Activated CD4-positive, alpha-beta T cell treated with anti-CD3 and anti-CD28 coated beads, Interleukin-2, amount 50 U/mL, for 16 hours (primary cell): ENCODE measurements at places on chromosomes 3 and 15.
A peak's percentile ranks its signal among the peaks of the same experiment; 100 is the strongest.

DNA sequence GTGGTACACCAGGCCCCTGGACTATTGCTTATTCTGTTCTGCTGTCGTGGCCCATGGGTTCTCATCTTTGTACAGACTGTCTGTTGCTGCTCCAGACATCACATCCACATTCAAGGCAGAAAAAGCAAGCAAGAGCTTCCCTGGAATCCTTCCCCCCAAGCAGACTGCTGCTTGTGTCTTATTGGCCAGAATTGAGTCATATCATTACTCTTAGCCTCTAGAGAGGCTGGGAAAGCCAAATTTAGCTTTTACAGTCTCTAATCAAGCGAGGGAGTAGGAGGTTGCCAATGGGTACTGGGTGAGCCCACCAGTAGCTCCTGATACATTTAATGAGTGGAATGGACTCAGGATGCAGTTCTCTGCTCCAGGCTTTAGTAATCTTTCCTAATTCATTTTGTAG is 39.4 kb downstream of the RAB6B start:
- no peak for DNase-seq

- no peak for DNase-seq
These were observed 87.0 kb upstream of the NECTIN3 start for GRCh38 chr3:110984456-110985250.

DNA sequence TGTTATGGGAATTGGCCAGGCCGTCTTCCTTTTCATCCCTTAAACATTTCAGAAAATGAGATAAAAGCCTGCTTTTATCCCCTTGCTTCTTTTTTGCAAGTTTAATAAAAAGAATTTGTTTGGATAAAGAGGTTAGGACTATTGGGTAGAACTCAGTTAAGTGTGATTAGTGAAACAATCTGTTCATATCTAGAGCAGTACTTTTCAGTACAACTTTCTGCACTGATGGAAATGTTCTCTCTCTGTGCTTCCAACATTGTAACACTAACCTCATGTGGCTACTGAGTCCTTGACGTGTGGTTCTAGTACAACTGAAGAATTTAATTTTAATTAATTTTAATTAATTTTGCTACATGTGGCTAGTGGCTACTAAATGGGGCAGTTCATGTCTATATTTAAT is 246.9 kb downstream of the UBE2E2 start:
- DNase-seq: no peak

DNA sequence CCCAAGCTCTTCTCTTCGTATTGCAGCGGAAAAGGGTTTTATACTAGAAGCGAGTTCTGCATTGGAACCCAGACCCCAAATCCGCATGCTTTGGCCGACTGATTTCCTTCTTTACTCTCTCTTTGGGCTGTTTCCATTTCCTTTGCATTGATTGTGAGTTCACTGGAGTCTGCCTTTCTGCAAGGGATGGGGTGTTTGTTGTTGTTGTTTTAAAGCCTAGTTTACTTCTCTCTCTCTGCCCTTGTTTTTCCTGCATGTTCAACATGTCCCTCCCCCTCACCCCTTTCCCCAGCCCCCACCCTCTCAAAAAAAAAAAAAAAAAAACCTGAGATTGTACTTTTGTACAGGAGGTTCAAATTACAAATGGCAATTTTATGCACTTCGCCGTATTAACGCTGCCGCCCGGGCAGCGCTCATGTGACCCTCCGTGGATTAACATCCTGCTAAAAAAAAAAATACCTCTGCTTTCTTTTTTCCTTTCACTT is 2.2 kb downstream of the NR2F2 start:
- no peak for DNase-seq

GRCh38 chr3:140545756-140546155 is 132.1 kb upstream of the TRIM42 start:
- DNase-seq: no peak

DNA sequence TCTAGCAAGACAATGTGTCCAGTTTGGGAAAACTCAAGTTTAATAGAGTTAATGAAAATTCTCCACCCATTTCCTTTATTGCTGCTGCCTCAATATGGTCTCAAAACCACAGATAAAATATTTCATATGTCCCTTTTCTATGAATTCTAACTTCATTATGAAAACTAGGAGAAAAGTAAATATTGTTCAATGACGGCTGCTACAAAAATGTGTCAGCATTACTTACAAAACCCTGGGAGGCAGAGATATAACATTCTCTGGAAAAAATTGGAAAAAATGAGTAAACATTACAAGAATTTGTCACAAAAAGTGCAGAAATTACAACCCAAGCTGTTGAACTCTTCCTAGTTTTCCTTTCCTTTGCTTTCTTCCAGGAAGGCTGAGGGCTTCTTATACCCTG is 22.2 kb upstream of the FBN1 start:
- DNase-seq: no peak

DNA sequence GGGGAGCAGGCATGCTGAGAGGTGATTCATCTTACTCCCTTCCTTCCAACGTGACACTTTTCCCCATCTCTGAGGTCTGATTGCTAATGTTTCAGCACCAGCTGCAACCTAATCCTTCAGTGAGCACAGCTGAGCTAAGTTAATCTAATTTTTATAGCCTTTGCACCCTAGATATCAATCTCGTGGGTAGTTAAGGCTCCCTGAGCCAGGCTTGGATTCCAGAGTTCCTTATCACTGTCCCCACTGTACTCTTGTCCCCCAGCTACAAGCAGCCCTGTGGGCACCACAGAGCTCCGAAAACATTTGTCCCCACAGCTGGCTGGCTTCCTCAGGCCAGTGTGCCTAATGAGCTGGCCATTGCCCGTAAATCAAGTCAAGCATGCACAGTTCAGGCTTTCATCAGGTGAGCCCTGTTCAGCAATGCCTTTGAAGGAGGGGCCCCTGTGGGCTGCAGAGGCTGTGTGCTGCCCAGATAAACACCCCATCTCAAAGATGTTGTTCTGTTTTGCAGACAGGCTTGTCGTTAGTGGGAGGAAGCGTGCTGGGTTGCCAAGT is 376.9 kb upstream of the RASGRP1 start:
- DNase-seq: no peak

GRCh38 chr3:197599089-197599765 is 43.5 kb upstream of the BDH1 start:
- DNase-seq: peak; percentile 83

DNA sequence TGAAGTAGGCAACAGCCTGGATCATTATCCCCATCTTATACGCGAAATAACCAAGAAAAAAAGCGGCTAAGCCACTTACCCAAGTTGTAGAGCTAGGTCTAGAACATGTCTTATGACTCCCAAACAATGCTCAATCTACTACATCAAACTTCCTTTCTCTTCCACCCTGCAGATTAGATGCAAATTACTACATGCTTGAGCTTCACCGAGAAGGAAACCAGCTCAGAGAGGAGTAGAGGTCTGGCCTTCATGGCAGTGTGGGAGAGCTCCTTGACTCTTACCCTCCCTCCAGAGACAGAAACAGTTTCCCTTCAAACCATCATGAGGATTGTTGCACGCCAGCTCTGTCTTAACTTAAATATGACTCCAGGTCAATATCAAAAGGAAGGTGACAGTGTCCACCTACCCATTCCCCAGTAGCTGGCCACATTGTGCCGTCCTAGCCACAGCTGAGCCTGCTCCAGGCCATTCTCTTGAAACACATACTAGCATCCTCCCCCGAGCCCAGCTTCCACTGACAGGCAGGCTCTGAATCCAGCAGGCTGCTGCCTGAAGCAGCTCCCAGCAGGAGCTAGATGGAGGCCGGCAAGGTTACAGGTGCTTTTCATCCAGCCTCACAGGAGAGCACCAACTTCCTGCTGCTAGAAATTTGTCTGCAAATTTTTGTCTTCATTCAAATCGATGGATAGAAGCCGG is 56.8 kb downstream of the CPN2 start:
- DNase-seq: no peak

DNA sequence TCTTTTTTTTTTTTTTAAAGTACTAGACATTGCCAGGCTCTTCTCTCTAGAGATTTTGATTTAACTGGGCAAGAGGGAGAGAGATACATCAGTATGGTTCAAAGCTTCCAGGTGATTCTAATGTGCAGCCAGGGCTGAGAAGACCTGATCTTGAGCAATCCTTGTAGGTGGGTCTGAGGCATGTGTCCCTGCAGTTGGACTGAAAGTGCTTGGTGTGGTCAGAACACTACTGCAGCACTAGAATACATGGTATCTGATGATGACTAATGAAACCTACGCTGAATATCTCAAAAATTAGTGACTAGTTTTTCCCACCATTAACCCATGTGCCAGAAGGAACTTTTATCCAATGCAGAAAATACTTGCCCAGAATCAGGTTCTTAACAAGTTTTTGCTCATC is 34.4 kb upstream of the MYO5C start:
- DNase-seq: peak; percentile 52

GRCh38 chr3:31924610-31925270 is 56.3 kb downstream of the OSBPL10 start:
- no peak for DNase-seq

GRCh38 chr3:156974931-156975330 is 148.8 kb downstream of the LEKR1 start:
- no peak for DNase-seq

GRCh38 chr15:68309024-68309423 is 31.5 kb downstream of the FEM1B start:
- no peak for DNase-seq

DNA sequence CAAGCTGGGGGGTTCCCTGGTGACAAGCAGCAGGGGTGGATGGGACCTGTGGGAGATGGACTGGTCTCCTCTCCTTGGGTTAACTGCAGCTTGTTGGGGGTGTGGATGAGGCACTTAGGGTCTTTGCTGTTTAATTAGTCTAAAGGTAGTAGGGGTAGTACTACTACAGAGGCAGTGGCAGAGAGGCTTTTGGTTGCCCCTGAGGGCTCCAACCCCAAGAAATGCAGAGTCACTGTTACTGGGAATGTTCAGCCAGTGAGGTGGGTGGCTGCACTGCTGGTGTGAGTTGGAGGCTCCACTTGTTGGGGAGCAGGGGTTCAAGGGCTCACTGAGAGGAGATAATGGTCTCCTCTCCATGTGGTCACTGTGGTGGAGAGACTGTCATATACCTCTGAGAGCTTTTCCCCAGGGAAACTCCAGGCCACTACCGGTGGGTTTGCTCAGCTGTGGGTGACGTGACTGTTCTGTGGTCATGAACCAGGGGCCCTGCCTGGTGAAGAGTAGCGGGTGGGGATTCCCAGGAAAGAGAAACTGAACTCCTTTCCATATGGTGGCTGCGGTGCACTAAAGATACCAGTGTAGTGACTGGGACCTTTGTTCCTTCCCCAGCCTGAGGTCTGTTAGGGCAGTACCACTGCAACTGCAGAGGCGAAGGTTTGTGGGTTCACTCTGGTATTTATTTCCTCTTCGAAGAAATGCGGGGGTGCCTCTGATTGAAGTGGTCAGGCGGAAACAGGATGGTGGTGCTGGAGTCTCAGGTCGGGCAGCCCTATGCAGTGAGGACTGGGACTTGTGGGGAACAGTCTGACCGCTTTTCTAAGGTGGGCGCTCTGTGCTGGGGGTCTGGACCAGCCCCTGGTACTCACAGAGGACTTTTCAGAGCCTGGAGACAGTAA is 68.9 kb upstream of the TNFSF10 start:
- DNase-seq: peak; percentile 95

DNA sequence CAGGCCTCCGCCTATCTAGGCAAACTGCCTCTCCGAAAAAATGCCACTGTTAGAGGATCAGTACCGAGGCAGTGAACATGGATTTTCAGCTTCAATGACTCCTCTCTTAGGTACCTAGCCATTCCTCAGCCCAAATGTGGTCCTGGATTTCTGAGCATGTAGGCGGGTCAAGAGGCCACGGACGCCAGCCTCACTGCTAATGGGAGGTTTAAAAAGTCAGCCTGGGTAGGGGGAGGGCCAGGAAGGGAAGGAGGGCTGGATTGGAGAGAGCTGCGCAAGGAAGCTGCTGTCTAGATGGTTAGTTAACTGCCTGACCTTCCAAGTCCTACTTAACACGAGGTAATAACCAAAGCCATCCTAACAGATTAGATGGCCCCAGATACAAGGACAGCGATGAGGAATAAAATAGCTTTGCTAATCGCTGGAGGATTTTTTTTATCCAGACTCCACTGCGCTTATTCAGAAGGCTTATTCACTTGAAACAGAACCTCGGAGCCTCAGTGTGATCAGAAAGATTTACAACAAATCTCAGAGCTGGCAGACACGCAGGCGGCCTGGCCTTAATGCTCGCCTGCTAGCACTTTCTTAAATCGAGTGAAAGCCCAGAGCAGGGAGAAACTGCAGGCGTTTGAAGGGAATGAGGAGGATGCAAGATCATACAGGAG is 34.3 kb downstream of the TLE3 start:
- no peak for DNase-seq

GRCh38 chr15:91491101-91491950 is 362.2 kb upstream of the SLCO3A1 start:
- peak; percentile 5 for DNase-seq

DNA sequence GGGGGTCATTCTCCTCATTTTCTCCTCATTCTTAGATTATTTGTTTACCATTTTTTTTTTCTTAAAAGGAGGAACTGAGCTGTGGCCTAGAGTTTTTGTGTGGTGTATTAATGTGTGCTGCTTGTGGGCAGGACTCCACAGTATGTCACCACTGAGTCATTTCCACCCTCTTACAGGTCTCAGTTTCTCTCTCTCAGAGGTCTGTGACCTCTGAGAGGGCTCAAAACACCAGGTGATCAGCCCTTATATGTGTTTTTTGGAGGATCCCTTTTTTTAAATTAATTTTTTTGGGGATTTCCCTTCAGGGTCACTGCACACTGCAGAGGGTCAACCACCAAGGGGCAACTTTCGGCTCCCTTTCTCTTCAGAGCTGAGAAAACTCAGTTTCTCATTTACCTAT is 166.4 kb downstream of the SUCNR1 start:
- peak; percentile 11 for DNase-seq
